Putamen (tissue), 1 donor: ENCODE measurements at places on chromosomes 12 and 14.

GRCh38 chr12:13049816-13050215, 5.6 kb downstream of the FAM234B start:
- no peak for DNase-seq

- no peak for DNase-seq
Observed at GRCh38 chr14:73266317-73266716, 29.0 kb downstream of the PAPLN start.

DNA sequence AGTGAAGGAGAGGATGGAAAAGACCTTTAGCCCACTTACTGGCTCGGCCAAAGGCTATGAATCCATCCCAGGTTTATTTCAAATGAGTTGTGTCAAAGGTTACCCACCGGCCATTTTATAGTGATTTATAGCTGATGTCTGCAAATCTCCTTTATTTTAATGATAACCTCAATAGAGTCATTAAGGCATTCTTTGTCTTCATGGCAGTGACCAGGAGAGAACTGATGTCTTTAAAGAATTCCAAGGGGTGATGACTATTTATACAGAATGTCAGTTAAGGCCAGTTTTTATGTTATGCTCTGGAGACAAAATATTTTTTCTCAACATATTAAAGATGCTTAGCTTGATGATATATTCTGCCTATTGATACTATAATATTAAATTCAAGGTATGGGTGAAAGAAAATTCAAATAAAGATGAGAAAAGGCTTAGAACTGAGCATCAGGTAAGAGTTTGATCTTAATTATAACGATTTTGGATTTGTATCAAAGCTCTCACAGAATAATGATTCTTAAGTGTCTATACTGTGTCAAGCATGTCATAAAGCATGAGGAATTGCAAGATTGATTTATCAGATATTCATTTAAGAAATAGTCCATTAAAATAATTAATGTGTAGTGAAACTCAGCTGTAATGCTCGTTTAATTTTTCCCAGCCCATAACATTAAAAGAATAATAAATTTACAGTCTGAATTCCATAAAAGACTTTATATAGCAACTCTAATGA, 361.5 kb downstream of the SOX5 start:
- no peak for DNase-seq

DNA sequence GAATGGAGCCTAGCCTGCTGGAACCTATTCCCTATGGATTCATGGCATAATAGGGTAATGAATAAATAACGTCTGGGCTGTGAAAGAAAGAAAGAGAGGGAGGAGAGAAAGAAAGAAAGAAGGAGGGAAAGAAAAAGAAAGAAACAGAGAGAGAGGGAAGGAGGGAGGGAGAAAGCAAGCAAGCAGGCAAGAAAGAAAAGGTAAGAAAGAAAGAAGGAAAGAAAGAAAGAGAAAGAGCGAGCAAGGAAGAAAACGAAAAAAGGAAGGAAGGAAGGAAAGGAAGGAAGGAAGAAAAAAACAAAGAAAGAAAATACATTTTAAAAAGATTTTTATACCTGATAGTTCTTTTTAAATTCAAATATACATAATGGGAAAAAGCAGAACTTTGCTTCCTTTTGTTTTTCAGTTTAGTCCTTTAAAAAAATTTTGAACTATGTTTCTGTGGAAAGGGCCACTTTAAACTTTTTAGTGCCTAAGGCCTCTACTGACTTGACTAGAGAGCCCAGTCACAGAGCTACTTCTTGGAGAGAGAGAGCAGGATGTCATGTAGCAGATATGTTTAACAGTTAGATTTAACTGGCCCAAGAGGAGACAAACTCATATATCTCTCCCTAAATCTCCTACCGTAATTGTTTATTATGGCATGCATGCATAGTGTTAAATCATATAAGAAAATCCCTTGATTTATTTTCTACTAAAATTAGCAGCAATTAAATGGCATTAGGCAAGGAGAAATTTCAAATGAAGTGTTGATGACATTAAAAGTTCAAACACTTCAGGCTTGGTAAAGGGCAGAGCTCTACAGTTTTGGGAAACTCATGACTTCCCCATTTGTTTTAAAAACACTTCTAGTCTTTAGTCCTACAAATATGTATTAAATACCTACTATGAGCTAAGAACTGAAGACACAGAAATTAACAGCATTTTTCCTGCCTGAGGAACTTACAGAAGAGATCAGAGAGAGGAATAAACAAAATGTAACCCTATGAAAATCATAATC, 305.5 kb downstream of the BCAT1 start:
- DNase-seq = no peak

DNA sequence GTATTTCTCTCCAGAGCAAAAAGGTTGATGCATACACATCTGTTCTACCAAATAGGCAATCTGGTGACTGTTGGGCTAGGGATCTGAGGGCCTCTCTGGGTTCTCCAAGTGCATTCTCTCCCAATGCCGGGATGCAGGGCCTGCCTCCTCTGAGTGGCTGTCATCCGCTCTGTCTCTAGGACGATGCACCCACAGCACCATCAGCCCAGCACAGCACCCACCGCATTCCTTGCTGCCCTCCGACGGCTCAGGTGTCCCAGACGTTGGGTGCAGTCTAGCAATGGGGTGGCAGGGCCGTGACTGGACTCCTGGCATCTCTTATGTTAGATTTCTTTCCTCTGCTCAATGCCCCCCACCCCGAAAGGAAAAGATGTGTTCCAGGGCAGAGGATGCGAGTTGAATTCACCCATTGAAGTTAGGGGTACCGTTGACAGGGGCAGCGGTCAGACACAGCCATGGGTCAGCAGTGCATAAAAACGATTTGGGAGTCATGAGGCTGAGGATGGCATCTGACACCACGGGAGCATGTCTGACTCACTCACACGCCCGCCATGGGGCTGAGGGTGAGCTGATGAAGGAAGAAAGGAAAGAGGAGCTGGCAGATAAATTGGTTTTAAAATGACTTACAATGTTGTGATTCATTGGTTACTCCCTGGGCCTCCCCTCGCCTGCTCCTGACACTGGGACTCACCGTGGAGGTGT, 93.2 kb upstream of the C14orf180 start:
- DNase-seq = no peak

DNA sequence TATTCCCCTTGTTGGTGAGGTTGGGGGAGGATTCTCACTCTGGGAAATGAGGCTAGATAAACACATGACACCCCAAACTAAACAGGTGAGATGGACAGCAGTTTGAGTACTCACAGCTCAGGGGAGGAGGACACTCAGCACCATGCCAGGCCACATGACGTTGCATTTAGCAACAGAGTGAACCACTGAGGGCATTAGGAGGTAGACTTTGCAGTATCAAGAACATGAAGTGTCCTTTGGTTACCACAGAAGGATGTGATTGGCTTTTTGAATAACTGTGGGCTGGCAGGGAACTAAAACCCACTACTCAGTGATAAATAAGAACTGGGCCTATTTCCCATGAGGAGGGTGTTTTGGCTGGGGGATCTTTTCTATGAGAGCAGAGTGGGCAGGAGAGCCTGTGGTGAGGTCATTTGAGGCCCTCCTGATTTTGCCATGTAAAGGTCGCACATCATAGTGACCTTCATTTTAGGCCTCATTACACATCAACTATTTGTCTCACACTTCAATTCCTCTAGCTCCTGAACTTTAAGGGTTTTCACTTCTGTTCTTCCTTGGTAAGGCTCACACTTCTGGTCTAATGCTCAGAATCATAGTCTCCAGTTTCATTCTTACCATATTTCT, 89.8 kb upstream of the PRKD1 start:
- DNase-seq = no peak

GRCh38 chr12:49296034-49296835, 1.3 kb downstream of the PRPH start:
- no peak for DNase-seq

GRCh38 chr14:69687606-69688298, 76.4 kb downstream of the SUSD6 start:
- no peak for DNase-seq

DNA sequence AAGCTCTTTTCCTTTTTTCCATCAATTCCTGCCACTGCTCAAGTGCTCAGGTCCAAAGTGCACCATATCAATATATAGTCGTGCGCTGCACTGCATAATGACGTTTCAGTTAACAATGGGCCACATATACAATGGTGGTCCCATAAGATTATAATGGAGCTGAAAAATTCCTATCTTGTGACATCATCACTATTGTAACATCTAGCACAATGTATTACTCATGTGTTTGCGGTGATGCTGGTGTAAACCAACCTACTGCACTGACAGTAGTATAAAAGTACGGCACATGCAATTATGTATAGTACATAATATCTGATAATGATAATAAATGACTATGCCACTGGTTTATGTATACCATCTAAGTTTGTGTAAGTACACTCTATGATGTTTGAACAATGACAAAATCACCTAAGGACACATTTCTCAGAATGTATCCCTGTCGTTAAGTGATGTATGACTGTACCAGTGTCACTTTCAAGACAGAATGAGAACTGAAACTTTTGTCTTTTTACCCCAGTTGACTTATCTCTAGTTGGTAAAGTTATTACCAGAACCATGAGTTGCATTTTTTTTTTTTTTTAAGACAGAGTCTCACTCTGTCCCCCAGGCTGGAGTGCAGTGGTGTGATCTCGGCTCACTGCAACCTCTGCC, 53.7 kb upstream of the INSM2 start:
- no peak for DNase-seq

GRCh38 chr12:111826316-111826715, 15.7 kb upstream of the MAPKAPK5 start:
- no peak for DNase-seq

DNA sequence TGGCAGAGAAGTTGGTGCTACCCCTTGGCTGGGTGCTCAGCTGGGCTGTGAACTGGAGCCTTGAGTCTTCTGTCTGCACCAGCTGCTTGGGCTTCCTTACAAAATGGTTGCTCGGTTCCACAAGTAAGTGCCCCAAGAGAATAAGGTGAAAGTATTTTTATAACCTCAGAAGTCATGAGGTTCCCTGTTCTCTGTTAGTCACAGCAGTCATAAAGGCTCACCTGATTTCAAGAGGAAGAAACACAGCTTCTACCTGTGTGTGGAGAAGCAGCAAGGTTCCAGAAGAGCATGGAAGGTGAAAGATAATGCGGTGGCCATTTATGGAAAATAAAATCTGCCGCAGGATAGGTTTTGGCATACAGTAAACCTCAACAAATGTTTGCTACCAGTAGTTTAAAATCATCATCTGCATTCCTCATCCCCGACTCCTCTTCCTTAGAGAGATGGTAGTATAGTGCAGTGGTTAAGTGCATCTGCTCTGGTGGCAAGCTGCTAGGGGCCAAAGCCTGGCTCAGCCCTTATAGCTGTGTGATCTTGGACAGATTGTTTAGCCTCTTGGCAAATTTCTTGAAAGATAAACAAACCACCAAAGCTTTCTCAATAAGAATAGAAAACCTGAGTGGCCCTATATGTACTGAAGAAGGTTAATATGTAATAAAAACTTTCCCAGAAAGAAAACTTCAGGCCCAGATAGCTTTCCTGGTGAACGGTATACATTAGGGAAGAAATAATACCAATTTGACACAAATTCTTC, 32.4 kb downstream of the TPCN1 start:
- no peak for DNase-seq

DNA sequence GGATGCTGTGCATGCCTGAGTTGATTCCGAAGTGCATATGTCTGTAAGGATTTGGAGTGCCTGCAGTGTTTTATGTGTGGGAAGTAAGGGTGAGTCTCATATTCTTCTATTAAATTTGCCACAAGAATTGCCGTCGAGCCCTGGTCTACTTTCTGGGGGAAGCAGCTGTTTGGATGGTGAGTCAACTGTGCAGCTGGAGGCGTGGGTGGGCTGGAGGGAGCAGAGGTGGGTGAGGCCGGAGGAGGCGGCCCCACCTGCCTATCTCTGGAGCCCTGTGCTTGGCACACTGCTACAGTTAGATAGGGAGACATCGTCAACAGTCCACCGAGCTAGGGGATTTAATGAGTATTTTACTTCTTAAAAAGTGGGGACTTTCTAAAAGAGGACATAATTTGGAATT, 9.7 kb downstream of the GLRX5 start:
- no peak for DNase-seq

DNA sequence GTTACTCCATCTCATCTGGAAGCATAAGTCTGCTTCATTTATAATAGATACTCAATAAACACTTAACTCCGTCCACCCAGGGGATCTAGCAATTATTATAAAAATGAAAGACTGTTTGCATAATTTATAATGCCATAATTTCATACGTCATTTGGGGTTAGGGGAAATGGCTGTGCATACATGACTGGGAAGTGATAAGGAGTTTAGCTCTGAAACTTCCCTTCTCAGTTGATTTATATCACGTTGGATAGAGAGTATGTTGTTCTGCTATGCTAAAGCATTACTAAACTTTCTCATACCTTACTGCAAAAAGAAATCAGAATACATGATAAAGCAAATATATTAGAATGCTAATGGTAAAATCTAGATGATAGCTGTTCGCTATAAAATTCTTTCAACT, 90.4 kb upstream of the DYNC1H1 start:
- no peak for DNase-seq

DNA sequence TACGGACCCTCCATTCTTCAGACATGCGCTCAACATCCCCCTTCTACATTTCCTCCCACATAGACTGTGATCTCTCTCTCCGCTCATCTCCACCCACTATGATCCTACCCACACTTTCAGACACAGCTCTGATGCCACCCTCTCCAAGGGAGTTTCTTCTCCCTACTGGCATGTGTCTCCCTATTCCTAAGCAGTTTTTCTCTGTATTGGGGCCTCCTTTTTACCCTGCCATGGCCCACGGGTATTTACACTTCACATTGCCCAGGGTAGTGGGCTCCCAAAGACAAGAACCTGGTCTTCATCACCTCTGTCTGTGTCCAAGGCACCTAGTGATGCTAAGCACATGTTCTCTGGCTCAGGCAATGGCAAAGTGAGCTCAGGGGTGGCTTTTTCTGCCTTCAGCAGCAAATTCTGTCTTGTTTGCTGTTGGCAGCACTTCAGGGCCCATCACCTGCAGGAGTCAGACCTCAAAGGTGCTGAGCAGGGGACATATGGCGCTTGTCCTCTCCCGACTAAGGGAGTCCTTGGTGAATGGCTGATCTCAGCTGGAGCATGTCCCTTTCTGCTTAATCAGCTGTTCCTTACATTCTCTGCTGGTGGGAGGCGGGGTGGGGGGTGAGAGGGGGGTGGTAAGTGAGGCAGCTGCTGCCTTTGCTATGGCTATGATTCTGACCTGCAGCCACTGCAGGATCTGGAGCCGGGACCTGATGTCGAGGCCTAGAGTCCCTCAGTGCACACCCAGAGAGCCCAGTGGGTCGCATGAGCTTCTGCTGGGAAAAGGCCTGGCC, 256.8 kb downstream of the PCNX1 start:
- DNase-seq = peak; percentile 36

DNA sequence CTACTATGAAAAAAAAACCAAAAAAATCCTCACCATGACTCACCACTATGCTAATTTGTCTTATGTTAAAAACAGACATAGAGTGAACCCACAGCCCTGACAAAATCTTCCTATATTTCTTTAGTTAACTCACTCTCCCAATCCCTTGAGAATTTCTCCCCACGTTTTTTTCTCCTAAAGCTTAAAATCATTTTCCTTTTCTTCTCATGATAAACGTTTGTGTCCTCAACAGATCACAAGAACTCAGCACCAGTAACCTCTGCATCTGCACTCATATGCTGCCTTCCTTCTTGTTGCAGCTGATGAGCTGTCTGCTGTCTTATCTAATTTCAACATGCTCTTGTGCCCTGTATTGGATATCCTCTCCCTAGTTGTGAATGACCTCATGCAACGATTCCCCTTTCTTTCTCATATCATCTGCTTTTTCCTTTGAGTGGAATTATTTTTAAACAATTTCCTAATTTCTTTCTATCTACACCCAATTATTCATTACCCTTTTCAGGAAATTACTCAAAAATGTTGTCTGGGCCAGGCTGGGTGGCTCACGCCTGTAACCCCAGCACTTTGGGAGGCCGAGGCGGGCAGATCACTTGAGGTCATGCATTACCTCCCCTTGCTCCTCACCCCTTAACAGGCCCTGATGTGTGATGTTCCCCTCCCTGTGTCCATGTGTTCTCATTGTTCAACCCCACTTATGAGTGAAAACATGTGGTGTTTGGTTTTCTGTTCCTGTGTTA, 427.5 kb upstream of the MGAT4C start:
- peak; percentile 16 for DNase-seq
